ENCODE measurements at places on chromosomes 7 and 10.

- DNase-seq: no peak
Observed at GRCh38 chr10:13989616-13990015, 341.1 kb downstream of the FRMD4A start.

DNA sequence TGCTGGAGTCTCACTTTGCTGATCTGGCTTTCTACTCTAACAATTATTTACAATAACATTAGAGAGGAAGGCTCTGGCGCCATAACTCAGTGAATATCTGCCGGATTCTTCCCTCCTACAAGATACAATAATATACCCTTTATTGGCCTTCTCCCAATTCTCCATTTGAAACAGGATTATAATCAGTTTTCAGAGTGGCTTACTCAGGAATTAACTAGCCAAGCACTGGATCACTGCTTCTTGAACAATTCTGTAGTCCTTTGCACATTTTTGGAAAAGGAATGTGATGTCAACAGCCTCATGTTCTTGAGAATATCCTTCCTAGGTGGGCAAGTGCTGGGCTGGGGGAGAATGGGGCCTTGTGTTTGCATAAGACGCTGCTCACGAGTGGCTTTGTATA, 125.9 kb downstream of the HIPK2 start:
- DNase-seq: no peak

GRCh38 chr7:87075671-87076404, 16.4 kb upstream of the ELAPOR2 start:
- no peak for DNase-seq

- DNase-seq: no peak
Observed at GRCh38 chr7:121595758-121596696, 199.9 kb upstream of the FAM3C start.

DNA sequence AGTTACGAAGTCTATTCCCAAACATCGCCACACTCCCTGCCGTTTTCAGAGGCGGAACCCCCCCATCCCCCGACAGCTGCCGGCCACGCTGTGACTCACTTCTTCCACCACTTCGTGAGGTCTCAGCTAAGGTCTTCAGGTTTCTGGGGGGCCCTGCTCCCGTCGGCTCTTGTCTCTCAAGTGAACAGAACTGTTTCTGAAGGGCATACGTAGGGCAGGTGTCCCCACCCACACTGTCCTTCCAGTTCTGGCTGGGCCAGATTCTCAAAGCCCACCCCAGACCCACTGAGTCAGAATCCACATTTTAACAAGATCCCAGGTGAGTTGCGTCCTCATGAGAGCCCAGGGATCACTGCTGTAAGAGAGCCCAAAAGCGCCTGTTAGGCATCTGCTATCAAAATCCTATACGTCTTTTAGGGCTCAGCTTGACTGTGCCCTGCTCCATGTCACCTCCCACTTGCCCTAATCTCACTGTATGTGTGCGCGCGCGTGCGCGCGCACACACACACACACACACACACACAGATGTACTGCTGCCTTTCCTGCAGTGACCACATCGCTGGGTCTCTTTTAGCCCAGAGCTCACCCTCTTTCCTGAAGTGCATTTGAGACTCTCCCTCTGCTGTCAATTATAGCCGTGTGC, 78.8 kb downstream of the PROSER2 start:
- DNase-seq: no peak

DNA sequence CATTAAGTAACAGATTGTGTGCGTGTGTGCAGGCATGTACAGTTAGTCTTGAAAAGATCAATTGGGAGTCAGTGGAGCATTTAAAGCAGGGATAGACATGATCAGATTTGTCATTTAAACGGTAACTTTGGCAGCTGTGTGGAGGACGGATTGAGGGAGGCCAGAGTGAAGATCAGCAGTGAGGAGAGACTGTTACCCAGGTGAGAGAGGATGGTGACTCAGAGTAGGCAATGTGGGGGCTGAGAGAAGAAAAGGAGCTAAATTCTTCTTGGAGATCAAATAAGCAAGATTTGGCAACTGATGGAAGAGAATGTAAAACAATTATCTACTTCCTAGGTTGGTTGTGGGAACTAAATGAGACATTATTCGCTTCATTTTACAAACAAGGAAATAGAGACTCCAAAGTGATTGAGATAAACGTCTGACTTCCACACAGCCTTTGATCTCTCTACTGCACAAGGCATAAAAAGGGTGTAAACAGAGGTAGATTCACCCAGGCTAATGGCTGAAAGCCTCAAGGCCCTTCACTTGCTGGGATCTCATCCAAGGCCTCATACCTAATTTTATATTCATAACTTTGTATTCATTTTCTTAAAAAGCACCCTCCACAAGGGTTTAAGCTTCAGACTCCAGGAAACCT, 665.1 kb upstream of the GALNT17 start:
- no peak for DNase-seq

- DNase-seq: no peak
Observed at GRCh38 chr10:23499372-23500132, 60.7 kb downstream of the OTUD1 start.

GRCh38 chr7:4711634-4712033, 29.5 kb downstream of the FOXK1 start:
- DNase-seq: no peak

- no peak for DNase-seq
Observed at GRCh38 chr7:155344270-155344617, 46.6 kb downstream of the INSIG1 start.

- DNase-seq: no peak
Observed at GRCh38 chr10:30581779-30582380, 47.7 kb downstream of the LYZL2 start.

DNA sequence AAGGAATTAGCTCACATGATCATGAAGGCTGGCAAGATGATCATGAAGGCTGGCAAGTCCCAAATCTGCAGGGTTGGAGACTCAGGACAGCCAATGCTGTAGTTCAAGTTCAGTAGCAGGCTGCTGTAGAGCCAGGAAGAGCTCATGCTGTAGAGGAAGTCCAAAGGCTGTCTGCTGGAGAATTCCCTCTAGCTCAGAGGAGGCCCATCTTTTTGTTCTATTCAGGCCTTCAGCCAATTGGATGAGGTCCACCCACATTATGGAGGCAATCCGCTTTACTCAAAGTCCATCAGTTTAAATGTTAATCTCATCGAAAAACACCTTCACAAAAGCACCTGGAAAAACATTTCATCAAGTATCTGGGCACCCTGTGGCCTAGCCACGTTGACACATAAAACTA, 24.8 kb upstream of the FAM171A1 start:
- no peak for DNase-seq

- no peak for DNase-seq
Observed at GRCh38 chr10:47420305-47421056, 36.4 kb upstream of the ZNF488 start.

GRCh38 chr7:23268167-23268566, 21.6 kb downstream of the GPNMB start:
- no peak for DNase-seq

DNA sequence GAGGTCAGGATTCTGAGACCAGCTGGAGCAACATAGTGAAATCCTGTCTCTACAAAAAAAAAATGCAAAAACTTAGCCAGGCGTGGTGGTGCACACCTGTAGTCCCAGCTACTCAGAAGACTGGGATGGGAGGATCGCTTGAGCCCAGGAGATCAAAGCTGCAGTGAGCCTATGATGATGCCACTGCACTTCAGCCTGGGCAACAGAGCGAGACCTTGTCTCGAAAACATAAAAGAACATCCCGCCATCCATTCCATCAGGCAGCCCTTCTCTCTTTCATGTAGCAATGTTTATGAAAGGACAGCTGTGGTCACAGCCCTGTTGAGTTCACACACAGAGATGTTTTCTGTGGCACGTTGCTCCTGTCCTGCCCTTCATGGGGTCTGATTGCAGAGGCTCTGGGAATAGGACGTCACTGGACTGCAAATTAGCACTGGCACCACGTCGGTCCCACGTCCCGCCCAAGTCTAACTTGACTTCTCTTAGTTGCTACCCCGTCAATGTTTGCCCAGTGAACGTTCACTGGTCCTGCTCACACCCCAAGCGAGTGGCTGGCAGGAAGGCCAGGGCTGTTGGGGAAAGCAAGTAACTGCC, 64.5 kb upstream of the MYL10 start:
- DNase-seq: no peak

- DNase-seq: no peak
Observed at GRCh38 chr7:157389951-157390730, 53.3 kb downstream of the DNAJB6 start.

GRCh38 chr7:130242198-130243014, 24.3 kb upstream of the CPA2 start:
- DNase-seq: peak; percentile 39

- no peak for DNase-seq
Observed at GRCh38 chr7:131604841-131605279, 48.4 kb upstream of the PODXL start.

- no peak for DNase-seq
Observed at GRCh38 chr7:135877805-135878204, 99.4 kb downstream of the MTPN start.

GRCh38 chr7:1752771-1753563, 82.9 kb downstream of the ELFN1 start:
- no peak for DNase-seq

- DNase-seq: no peak
Observed at GRCh38 chr10:124090601-124091209, 2.7 kb downstream of the CHST15 start.
